Prostate gland (tissue), 2 donors: ENCODE measurements at places on chromosomes 13 and 19. TPM values are rescaled to one million over a fixed set of nuclear protein-coding genes. Genes with fewer than 3 reads are reported as not detected.
A peak's percentile ranks its signal among the peaks of the same experiment; 100 is the strongest.

GRCh38 chr19:43460362-43461016 is 4.9 kb downstream of the LYPD3 start:
- no peak for DNase-seq

GRCh38 chr19:45402298-45403061 is 2.4 kb downstream of the PPP1R13L start:
- DNase-seq: peak; percentile 49

The IL27RA gene
- total RNA-seq: 4.7 TPM

The FLT3LG gene
- total RNA-seq: 2.9 TPM
